ENCODE measurements at places on chromosomes 7 and 10.

- DNase-seq, result no peak
These were observed 3.7 kb downstream of the ZNF680 start for GRCh38 chr7:64559206-64559605.

GRCh38 chr10:103739039-103739764 lies 116.2 kb downstream of the SH3PXD2A start:
- DNase-seq, result peak; percentile 98

- peak; percentile 80 for DNase-seq
These were observed 533.1 kb downstream of the KCNMA1 start for GRCh38 chr10:77104459-77104980.

DNA sequence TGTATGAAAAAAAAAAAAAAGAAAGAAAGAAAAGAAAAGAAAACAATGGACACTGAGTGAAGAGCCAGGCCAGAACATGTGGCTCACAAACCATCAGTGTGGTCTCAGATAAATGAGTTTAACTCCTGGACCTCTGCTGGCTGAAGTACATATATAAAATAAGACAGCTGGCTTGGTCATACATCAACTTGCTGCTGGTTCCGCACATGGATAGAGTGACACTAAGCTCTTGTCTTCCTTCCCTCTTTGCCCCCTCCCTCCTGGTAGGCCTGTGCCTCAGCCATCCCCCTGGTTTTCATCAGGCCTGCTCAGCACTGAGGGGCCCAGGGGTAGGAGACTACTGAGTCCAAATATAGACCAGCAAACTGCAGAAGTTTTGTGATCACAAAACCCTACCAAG lies 58.1 kb upstream of the DGKI start:
- peak; percentile 13 for DNase-seq

GRCh38 chr10:78777466-78777865 lies 291.3 kb upstream of the ZMIZ1 start:
- no peak for DNase-seq

DNA sequence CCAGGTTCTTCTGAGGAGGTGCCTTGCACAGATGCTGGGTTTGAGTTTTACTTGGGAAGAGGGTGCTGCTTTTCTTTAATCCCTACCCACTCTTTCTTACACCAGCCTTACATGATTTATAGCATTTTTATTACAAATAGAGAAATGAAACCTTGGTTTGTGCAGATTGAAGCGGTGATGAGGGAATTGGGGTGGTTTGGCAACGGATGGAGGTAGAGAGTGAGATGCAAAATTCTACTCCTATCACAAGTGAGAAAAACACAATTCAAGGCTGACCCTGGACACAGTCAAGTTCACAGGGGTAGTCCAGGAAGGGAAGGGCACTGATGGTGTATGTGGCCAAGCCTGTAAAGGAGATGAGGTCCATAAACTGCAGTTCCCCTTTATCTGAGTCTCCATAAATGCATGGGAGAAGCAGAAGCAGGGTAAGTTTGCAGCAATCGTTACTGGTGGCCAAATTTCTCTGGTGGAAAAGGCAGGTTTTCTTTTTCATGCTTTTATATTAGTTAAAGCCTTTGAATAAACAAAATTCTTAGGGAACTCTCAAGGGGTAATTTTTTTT lies 214.3 kb downstream of the JAZF1 start:
- no peak for DNase-seq

DNA sequence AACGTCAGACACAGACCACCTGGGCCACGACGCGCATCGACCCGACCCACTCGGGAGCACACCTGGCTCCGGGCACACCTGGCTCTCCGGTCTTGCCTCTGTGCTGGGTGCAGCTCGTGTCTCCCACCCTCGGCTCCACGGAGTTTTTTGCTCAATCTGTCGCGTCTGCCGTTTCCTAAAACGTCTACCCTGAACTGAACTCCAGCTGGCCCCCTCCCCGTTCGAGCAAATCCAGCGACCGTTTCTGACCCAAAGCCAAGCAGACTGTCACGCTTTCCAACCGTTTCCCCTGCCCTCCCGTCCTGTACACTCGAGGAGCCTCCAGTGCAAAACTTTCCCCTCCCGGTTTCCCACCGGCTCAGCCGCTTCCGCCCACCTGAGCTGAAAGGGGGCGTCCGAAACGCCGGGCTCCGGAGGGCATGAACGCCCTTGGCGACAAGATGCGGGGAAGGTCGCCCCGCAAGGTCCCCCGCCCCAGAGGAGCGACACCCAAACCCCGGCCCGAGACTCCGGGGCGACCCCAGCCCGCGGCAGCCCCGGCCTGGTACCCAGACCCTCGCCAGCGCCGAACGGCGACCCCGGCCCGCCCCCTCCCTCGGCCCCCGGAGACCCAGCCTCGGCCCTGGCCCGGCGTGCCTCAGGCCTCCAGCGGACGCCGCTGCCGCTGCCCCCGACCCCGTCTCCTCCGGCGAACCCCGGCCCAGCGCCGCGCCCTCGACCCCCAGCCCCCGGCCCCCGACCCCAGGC lies 557 bp downstream of the CYTH3 start:
- peak; percentile 33 for DNase-seq

DNA sequence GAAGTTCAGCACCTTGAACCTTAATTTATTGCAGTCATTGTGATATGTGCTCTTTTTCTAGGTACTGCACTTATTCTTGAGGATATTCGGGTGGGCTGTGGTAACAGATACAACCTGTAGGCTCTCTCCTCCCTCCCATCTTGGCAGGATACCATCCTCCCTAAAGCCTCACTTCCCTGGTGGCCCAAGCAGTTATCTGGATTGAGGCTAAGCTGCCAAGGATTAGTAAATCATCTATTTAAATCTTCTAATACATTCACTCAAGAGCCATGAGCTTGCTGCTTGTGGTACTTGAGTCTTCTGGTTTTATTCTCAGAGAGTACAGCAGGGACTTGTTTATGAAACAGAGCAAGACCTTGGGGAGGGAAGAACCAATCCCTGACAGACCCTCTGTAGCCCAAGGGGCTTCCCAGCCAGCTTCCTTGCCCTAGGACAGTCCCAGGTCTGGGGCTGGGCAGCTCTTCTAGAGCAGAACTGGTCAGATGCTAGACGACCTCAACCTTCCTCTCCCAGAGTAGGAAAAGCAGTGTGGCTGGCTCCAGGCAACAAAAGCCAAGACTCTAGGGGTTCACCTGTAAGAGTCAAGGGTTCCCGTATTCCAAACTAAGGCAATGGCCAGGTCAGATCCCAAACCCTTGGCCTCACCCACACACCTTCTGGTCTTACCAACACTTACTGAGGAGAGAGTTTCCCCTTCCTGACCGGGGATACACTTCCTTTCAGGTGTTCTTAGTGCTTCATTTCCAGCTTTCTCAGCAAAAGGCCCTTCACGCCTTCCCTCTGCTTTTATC lies 21.3 kb downstream of the WNT8B start:
- no peak for DNase-seq

DNA sequence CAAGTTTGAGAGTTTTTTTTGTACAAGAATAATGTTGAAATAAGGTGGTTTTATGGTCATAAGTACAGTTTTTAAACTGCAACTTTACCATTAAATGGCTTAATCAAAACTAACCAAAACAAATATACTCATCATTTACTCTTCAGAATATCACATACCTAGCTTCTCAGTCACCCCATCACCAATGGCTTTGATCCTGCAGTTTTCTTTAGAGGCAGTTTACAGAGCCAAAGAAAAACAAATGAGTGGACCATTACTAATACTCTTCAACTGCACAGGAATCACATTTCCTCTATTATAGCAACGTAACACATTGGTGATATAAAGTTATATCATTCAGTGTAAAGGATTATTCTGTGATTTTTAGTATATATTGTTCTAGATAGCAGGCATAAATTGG lies 576.1 kb upstream of the LRRTM3 start:
- peak; percentile 70 for DNase-seq

DNA sequence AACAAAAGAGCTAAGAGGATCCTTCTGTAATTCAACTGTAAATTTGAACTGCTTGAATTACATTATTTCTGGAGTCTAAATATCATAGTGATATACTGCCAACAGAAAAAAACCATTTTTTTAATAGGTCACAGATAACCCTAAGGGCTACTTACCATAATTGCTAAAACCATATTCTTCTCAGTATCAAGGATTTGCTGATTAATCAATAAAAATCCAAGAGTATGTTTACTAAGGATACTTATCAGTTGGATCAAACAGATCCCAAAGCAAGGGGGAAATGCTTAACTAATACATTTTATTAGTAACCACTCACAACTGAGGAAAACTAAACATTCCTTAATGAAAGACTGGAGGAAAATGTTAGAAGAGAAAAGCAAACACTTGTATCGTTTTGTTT lies 166.0 kb downstream of the PIP4K2A start:
- DNase-seq, result no peak

- DNase-seq, result no peak
These were observed 21.8 kb upstream of the LRRD1 start for GRCh38 chr7:92200791-92201190.

- DNase-seq, result no peak
These were observed 170.3 kb downstream of the SEMA3E start for GRCh38 chr7:83478616-83479015.

DNA sequence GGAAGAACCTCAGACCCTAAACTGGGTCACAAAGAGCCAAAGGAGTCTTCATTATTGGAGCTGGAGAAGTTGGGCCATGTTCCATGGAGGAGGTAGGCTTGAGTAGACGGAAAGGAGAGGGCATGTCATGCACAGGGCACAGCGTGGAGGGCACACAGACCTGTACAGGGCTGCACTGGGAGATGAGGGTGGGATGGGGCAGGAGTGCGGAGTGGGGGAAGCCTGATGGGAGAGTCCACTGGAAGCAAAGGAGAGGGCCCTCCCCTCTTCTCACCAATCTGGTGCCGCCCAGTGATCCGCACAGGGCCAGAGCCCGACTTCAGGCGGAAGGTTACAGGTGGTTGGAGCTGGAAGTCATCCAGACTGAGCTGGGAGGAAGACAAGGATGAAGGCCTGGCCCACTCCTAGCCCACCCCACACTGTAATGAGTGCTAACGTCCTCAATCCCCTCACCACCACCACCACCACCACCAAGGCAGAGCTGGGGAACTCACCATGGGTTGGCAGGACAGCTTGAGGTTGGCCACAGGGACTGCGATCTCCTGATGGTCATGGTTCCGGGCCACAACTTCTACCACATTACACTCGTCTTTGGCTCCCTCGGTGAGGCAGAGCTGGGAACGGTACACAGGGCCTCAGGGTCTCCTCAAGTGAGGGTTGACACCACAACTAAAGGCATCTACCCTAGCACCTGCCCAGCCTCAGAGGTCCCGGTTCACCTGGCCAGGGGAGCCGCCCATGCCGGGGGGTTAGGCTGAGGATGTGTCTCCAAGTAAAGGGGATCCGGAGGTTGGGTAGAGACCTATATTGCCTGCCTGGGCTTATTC lies 1.0 kb downstream of the NPM3 start:
- no peak for DNase-seq

DNA sequence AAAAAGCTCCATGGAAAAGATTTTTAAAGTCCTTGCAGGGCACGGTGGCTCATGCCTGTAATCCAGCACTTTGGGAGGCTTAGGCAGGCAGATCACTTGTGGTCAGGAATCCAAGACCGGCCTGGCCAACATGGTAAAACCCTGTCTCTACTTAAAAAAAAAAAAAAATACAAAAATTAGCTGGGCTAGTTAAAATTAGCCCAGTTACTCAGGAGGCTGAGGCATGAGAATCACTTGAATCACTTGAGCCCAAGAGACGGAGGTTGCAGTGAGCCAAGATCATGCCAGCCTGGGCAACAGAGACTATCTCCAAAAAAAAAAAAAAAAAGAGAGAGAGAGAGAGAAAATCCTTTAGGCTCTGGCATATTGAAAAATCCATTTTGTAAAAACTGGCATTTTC lies 61.9 kb downstream of the CCDC6 start:
- DNase-seq, result no peak

DNA sequence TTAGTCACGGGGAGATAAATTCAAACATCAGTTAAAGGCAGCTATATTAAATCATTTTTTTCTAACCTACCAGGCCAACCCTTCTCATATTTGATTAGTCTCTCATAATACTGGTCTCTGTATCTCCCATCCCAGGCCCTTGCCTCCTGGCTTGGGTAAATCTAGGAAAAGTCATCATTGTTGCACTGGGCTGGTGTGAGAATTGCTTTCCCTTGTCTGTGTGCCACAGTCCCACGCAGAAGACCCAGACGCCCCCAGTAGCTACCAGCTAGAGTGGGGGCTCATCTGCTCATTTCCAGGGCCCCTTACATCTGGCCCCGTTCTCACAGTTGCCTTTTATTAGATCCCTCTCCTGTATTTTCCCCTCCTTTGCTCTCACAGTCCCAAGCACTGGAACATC lies 67.6 kb upstream of the VIPR2 start:
- no peak for DNase-seq

DNA sequence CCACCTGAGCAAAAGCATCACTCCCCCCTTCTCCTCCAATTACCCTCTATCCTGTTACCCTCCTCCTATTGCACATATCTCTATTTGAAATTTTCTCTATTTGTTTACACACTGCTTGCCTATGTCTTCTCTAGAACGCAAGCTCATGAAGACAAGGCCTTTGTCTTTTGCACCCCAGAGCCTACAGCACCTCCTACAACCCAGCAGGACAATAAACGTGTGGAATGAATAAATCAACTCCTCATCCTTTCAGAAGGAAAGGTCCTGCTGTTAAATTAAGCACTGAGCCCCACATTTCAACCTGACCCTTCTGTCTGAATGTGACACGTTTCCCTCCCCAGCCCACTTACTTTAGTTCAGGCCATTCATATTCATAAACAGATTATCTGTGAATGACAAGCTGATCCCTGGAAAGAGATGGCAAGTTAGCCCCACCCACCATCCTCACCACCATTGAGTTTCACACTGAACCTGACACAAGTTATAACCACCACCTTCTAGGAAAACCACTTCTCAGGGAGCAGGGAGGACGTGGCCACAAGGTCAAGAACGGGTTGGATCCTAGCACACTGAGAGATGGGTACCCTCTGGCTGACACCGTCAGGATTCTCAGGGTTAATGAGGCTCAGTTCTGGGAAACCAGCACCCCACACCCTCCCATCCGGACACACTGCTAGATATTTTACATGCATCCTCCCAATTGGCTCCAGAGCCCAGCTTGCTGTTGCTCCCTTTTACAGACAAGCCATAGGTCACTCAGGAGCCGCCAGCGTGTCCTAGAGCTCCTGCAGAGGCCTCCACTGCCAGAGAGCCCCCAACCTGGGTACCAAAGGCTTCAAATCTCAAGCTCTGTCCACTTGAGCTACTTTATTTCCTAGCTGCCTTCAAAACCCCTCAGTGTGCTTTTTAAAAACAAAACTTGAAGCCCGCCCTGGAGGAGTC lies 934 bp downstream of the PRTFDC1 start:
- DNase-seq, result peak; percentile 52

GRCh38 chr7:110852156-110852940 lies 238.6 kb upstream of the LRRN3 start:
- peak; percentile 22 for DNase-seq

DNA sequence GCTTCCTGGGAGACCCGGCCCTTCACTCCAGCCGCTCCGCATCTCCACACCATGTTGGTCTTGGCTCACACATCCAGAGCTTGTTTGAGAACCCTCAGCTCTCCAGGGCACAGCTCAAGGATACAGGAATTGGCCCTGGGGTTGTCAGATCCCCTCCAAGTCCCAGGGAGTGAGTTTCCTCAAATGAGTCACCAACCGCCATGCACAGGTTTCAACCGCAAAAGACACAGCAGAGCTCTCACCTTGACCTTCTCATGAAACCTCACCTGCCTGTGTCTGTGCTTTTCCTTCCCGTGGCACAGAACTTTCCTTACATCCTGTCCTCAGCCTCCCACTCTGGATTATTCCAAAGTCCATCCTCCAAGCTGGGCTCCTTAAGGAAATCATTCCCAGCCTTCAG lies 20.6 kb downstream of the AZGP1 start:
- DNase-seq, result no peak

GRCh38 chr7:101165075-101165957 lies at the start of gene VGF:
VGF (minus strand) TSS chr7:101165569; CDS start chr7:101164843, 726 bp downstream.
- peak; percentile 95 for DNase-seq

GRCh38 chr7:18590744-18591340 lies 95.3 kb downstream of the HDAC9 start:
- peak; percentile 63 for DNase-seq
